ENCODE measurements at places on chromosomes 5 and 9.

GRCh38 chr5:11853140-11853539 lies 51.1 kb downstream of the CTNND2 start:
- no peak for DNase-seq

DNA sequence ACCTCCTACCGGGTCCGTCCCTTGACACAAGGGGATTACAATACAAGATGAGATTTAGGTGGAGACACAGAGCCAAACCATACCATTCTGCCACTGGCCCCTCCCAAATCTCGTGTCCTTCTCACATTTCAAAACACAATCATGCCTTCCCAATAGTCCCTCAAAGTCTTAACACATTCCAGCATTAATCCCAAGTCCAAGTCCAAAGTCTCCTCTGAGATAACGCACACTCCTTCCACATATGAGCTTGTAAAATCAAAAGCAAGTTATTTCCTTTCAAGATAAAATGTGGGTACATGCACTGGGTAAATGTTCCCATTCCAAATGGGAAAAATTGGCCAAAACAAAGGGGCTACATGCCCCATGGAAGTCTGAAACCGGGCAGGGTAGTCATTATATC lies 463.9 kb upstream of the CDH9 start:
- no peak for DNase-seq

DNA sequence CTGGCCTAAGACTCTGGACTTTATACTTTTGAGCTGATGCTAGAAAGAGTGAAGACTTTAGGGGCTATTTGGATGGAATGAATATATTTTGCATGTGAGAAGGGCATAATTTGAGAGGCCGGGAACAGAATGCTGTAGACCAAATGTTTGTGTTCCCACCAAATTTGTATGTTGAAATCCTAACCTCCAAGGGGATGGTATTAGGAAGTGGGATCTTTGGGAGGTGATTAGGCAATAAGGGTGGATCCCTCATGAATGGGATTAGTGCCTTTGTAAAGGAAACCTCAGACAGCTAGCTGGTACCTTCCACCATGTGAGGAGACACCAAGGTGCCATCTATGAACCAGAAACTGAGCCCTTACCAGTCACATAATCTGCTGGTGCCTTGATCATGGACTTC lies 165.1 kb upstream of the S1PR3 start:
- no peak for DNase-seq

DNA sequence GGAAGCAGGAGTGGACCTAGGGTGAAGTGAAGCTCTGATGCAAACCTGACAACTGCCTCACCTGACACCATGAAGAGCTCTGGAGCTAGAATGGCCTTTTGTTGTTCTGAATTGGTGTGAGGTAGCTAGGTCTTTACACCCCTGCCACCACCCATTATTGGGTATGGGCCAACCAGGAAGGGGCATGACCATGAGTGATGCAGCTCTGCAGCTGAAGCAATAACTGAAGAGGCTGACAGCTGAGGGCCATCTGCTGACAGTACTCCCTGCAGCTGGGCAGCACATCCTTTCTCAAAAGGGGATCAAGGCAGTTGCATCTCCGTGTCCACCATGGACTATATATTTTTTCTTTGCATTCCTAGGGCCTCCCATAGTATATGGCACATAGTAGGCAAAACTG lies 87.0 kb upstream of the TLE1 start:
- no peak for DNase-seq

GRCh38 chr5:56561-57290 lies 35.2 kb upstream of the PLEKHG4B start:
- DNase-seq = no peak

GRCh38 chr5:150918613-150919012 lies 13.8 kb upstream of the ZNF300 start:
- DNase-seq = no peak

DNA sequence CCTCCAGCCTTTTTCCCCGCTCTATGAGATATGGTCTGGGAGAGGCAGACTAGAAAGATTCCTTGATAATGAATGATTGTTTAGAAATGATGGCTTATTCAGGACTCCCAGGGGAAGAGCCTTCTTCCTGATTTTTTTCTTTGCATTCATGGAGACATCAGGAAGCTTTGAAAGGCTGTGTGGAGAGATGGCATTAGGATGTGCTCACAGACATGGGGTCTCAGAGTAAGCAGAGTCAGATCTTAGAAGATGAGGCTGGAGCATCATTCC lies 37.1 kb downstream of the PPARGC1B start:
- no peak for DNase-seq

DNA sequence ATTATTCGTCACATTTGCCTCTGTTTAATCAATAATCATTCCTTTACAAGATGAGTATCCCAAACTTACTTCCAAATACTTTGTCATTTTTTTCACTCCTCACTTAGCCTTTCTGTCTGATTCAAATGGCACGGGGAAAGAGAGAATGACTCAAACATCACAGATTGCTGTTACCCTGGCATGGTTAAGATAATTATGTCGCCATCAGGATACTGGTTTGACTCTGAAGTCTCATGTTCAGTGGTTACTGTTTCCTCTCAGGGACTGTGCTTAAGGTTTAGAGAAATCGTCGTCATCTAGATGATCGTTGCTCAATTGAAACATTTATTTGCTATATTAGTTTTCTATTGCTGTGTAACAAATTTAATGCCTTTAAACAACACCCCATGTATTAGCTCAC lies 45.2 kb upstream of the RAD23B start:
- DNase-seq = no peak
